NCI-H2029 treated with DMSO at 0.1 percent for 48 hours (cell line): ENCODE measurements at places on chromosomes 2 and 18.

GRCh38 chr2:105399207-105399861 is 483 bp upstream of the FHL2 start:
- no peak for DNase-seq

GRCh38 chr2:66661253-66662173 is 226.6 kb downstream of the MEIS1 start:
- no peak for DNase-seq

- DNase-seq, result no peak
Observed at GRCh38 chr2:67394734-67395133, 2.4 kb upstream of the ETAA1 start.

DNA sequence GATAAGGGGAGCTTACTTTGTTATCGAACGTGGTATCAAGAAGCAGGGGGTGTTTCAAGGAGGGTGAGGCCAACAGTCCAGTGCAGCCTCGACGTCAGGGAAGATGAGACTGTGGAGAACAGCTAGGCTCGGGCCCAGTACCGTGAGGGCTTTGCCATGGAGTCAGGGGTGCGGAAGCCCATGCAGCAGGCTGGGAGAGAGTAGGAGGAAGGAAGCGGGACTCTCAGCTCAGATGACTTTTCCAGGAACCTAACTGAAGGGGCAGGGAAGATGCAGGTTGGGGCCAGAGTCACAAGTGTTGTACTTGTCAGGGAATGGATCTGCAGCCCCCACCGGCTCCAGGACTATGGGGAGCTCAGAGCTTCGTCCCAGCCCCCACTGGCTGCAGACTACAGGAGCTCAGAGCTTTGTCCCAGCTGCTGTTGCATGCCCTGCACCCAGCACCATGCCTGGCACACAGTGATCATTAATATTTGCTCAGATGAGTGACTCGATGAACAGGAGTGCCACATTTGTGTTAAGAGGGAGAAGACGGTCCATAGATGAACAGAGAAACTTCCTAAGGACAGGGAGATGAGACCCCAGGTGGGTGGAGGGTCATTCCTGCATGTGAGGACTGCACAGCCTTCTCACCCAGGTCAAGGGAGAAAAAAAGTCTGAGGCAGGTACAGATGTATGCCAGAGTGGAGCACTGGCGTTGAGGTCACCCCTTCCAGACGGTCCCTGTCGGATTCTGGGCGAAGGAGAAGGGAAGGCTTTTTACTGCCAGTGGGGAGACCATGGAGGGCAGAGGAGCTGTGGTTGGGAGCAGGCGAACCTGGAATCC is 36.4 kb downstream of the PTGR3 start:
- DNase-seq, result no peak

DNA sequence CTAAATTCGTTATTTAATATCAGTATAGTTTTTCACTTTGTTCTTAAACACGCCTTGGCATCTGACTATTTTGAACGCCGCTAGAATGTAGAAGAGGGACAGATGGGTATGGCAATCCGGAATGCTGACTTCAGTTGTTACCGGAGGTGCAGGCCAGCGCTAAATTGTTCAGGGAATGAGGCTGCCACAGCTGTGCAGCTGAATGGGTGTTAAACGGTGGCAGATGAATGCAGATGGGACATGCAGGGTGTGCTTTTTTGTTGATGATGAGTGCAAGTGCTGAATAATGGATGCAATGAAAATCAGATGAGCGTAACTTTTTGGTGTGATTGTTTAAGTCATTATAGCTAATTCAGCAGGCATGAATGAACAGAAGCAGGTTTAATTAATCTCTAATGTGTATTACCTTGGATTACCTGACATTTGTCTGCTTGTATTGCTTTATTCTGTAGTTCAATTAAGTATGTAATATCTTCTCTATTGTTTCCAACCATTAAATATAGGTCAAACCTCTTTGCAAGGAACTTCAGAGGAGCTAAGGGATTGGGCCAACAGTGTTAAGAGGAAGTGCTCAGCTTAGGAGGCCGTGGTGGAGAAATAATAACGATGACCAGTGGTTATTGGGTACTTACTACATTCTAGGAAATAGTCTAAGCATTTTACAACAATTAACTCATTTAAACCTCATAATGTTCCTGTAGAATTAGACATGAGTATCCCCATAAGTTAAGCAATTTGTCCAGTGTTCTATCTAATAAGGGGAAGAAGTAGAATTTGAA is 11.9 kb upstream of the CREG2 start:
- no peak for DNase-seq

- DNase-seq, result peak; percentile 55
Observed at GRCh38 chr2:26139269-26140183, 33.4 kb upstream of the GAREM2 start.

DNA sequence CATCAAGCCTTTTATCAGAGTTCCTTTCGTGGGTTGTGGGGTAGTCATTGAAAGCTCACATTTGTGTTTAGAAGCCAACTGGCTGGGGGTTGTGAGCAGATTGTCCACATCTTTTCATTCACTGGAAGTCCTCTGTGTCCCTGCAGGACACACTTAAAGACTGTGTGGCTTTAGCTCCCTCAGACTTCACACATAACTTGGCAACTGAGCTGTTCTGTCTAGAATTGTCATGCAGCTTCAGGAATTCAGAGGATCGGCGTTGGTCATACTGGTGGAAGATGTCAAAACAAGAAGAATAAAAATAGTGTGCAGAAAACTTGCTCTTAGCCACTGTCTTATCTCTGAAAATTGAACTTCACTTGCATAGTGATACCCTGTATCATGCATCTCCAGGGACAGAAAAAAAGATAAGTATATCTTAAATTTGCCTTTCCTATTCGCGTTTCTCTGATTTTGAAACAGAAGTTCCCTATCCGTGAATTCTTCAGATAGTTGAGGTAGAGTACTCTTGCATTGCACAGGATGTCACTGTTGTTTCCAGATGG is 49.6 kb downstream of the TRAPPC12 start:
- DNase-seq, result no peak

GRCh38 chr2:178112202-178113152 is at the start of gene RBM45:
Gene RBM45 (plus strand): TSS chr2:178112437. CDS start chr2:178112547, 110 bp downstream.
- peak; percentile 77 for DNase-seq

GRCh38 chr2:196266855-196267254 is 95.5 kb upstream of the STK17B start:
- DNase-seq, result no peak

GRCh38 chr18:23826850-23827620 is 137.8 kb downstream of the LAMA3 start:
- DNase-seq, result no peak

DNA sequence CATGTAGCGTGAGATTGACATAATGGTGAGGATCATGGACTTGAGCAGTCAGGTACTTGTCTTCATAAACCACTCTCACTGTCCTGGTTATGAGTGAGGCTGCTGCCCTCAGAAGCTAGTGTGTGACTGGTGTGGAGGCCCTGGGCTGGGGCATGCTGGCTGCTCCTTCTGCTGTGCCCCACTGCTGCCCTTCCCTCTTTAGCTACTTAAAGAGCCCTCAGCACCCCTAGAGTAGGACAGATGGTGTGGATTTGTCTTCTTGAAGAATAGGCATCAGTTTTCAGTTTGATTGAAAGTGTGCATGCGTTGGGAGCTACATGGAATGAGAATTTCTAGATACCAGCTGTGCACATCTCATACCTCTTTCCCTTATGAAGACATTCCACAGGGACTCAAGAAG is 15.4 kb downstream of the CPLX4 start:
- DNase-seq, result no peak

GRCh38 chr18:9924371-9924943 is 10.6 kb downstream of the VAPA start:
- DNase-seq, result no peak

DNA sequence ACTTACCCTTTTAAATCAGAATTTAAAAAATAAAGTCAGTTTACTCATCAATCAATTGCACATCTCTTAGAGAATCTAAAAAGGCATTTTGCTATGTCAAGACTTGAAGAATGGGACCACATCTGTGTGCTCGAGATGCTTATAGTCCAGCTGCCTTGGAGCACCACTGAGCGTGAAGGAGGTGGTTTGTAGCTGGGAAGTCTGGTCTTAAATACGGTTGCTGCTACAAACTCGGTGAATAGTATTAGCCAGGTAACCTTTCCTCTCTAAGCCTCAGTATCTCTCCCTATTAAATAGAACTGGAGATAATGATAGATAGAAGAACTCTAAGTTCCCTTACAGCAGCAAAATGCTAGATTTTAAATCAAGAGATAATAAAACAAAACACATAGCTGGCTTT is 289.7 kb downstream of the TRIB2 start:
- no peak for DNase-seq

DNA sequence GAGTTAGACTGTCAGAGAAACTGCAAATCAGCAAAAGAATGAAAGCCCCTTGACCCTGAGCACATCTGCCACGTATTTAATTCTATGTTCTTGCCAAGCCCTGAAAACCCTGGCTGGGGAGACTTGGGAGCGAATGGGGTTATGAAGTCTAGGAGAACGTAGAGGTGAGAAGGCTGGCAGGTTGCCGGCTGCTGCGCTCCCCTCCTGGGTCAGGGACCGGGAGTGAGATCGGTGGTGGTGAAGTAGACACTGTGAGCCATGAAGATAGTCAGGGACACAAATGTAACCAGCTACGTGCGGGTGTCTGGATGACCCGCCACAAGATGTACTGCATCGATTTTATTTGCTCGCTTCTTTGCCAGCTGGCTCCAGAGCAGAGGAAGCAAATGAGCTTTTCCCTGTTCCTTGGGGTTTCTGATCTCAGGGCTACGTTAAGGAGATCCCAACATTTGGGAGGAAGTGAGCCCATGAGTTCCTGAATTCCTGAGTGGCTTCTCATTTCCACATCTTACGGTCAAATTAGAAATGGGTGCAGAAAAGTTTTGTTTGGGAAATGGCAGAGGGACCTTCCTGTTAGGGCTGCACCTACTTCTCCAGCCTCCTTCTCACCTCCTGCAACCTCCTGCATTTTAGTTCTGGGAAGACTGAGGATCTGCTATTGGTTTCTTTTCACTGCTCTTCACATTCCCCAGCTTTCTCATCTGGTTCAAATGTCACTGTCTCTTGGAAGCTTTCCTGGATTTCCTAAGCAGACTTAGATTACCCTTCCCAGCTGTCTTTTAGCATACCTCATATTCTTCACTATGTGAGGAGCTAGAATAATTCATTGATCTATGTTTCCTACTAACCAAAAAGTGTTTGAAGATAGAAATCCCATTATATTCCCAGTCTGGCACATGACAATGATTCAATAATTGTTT is 360.6 kb downstream of the ZNF521 start:
- DNase-seq, result no peak

- DNase-seq, result no peak
Observed at GRCh38 chr2:3162442-3163077, 215.1 kb downstream of the EIPR1 start.

- no peak for DNase-seq
Observed at GRCh38 chr2:239002954-239003623, 155.2 kb downstream of the TWIST2 start.

- DNase-seq, result peak; percentile 51
Observed at GRCh38 chr2:161238560-161239325, 69.5 kb upstream of the PSMD14 start.

- DNase-seq, result no peak
Observed at GRCh38 chr2:27322301-27322765, 564 bp downstream of the MPV17 start.

DNA sequence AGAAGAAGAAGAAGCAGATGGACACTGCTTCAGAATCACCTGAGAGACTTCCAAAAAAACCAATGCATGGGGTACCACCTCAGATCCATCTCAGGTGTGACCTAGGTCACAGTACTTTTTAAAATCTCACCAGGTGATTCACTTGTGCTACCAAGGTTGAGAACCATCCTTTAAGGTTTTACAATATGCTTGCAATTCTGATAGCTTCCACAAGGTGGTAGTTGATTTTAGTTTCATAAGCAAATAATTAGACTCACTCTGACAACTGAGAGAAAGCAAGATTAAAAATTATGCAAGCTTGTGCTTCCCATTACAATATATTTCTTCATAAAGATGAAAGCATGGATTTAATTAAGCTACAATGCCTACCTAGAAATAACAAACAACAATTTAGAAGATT is 355.1 kb downstream of the EN1 start:
- no peak for DNase-seq

GRCh38 chr2:38750011-38750890 is 910 bp downstream of the SRSF7 start:
- no peak for DNase-seq

DNA sequence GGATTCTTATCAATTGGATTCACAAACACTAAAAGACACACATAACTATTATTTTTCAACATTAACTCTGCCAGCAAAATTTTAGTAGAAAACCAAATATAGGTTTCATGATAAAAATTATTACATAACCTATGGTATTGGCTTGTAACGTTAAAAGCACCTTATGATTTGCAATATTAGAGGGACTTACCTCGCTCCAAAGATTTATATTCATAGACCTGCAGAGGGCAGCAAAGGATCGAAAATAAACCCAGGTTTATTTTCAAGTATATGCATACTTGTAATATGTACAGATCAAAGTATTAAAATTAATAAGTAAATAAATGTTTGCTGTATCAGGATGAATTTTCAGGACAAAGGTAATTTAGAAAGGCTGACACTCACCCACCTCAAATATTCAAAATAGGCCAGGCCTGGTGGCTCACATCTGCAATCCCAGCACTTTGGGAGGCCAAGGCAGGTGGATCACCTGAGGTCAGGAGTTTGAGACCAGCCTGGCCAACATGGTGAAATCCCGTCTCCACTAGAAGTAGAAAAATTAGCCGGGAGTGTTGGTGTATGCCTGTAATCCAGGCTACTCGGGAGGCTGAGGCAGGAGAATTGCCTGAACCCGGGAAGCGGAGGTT is 45.3 kb downstream of the LRPPRC start:
- no peak for DNase-seq

- DNase-seq, result no peak
Observed at GRCh38 chr18:13382954-13383827, 164.6 kb downstream of the LDLRAD4 start.

DNA sequence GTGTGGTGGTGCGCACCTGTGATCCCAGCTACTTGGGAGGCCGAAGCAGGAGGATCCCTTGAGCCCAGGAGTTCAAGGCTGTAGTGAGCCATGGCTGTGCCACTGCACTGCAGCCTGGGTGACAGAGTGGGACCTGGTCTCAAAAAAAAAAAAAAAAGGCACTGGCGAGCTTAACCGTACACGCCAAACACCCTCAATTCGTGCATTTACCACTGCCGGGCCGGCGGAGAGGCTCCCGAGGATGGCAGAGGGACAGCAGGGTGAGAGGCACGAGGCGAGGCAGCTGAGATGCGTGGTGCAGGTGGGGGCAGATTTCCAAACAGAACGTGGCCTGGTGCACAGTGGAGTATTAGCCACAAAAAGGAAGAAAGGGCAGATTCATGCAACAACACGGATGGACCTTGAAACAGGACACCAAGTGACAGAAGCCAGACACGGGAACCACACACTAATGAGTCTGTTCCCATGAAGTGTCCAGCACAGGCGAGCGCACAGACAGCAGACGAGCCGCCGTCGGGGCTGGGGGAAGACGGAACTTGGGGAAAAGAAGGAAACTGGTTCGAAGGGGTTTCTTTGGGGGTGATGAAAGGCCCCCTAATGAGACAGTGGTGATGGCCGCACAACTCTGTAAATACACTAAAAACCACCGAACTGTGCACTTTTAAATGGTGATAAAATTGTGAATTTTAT is 27.4 kb downstream of the SLC66A2 start:
- DNase-seq, result no peak

DNA sequence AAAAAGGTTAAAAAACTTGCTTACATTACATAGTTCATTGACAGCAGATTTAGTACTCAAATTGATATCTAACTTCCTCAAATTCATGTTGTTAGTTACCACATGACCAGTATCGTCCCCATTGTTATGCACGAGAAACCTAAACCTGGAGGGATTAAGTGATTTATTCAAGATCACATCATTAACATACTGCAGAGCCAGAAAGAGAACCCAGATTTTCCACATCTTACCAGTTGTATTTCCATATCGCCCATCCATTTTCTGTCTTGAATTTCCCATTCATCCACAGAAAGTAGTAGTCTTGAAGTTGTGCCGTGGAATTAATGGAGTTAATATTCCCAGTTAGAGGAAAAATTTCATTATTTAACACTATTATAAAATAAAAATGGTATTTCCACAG is 512.0 kb downstream of the METTL4 start:
- no peak for DNase-seq
